Heart right ventricle (tissue), 16 donors: ENCODE measurements at places on chromosomes 11 and 22. TPM values are rescaled to one million over a fixed set of nuclear protein-coding genes. Genes with fewer than 3 reads are reported as not detected.

Gene ADM2
- 0.29 TPM for polyA plus RNA-seq

Gene SHISA8
- 3.5 TPM for polyA plus RNA-seq

DNA sequence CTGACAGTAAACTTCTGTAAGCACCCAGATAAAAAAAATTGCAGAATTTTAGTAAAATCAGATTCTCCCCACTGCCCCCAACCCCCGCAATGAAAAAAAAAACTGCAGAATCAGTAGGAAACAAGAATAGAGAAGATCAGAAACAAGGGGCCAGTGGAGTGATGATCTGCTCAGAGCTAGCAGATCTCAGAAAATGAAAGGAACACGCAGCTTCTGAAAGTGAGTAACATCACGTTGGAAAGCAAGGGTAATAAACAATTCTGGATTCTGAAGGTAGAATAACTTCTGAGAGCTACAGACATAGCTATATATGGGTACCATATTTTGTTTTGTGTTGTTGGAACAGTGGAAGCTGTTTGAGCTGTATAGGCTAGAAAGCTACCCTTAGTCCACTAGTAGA lies 23.2 kb downstream of the ACAT1 start:
- H3K27ac ChIP-seq: no peak overlapping the region
- H3K4me1 ChIP-seq: no peaks in the 10 kb centered on the region
- H3K36me3 ChIP-seq: no peaks in the 10 kb centered on the region
- no peak overlapping the region for H3K4me3 ChIP-seq
- no peaks in the 10 kb centered on the region for H3K27me3 ChIP-seq

Gene CSF2RB
- polyA plus RNA-seq: 1.5 TPM

- H3K27ac ChIP-seq: no peak overlapping the region
- peaks cover 12% of the 10 kb centered on the region for H3K4me1 ChIP-seq
- H3K36me3 ChIP-seq: no peaks in the 10 kb centered on the region
Measured at GRCh38 chr11:76232026-76232665, 25.8 kb upstream of the WNT11 start.

- no peak overlapping the region for H3K27ac ChIP-seq
- H3K36me3 ChIP-seq: no peaks in the 10 kb centered on the region
- DNase-seq: no peak
- H3K4me3 ChIP-seq: no peak overlapping the region
- no peaks in the 10 kb centered on the region for H3K27me3 ChIP-seq
- H3K4me1 ChIP-seq: no peaks in the 10 kb centered on the region
Measured at GRCh38 chr11:28621753-28622152, 513.6 kb downstream of the METTL15 start.

DNA sequence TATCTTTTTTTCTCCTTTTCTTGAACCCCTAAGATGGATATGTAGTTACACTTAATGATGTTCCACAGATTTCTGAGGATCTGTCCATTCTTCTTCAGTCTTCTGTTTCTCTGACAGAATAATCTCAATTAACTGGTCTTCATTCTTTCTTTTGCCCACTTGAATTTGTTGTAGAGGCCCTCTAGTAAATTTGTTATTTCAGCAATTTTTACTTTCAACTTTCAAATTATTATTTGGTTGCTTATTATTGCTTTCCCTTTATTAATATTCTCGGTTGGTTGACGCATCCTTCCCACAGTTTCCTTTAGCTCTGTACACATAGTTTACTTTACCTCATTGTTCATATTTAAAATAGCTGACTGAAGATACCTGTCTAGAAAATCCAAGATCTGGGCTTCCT lies 1013.7 kb upstream of the CNTN5 start:
- no peak for DNase-seq
- no peak overlapping the region for H3K4me3 ChIP-seq
- H3K4me1 ChIP-seq: no peaks in the 10 kb centered on the region
- no peaks in the 10 kb centered on the region for H3K27me3 ChIP-seq
- H3K36me3 ChIP-seq: no peaks in the 10 kb centered on the region

GRCh38 chr22:43133401-43133800 lies 9.8 kb downstream of the MCAT start:
- peaks cover 26% of the 10 kb centered on the region for H3K4me1 ChIP-seq
- no peak for DNase-seq
- no peak overlapping the region for H3K27ac ChIP-seq
- H3K27me3 ChIP-seq: no peaks in the 10 kb centered on the region

Gene PICK1
- 27.3 TPM for polyA plus RNA-seq

Gene VPREB1
- polyA plus RNA-seq: not detected

DNA sequence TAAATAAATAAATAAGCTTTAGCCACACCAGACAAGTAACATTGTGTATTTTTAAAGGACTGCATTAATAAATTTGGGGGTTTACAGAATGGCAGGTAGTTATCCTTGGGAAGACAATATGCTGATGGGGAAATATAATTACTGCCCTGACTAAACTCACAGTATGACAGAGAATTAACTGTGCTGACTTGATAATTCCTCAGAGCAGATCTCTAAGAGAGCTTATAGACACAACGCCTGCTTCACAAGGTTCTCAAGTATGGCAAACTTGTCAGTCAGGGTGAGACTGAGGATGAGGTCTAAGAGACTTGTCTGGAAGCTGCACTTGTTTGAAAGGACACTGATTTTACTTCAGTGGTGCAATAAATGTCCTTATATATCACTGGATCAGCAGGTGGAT lies 3.3 kb downstream of the OR51B4 start:
- no peak for DNase-seq
- no peak overlapping the region for H3K4me3 ChIP-seq
- H3K36me3 ChIP-seq: no peaks in the 10 kb centered on the region
- H3K4me1 ChIP-seq: no peaks in the 10 kb centered on the region
- no peak overlapping the region for H3K27ac ChIP-seq

GRCh38 chr11:86205421-86206336 lies 38.9 kb upstream of the EED start:
- peaks cover 6% of the 10 kb centered on the region for H3K4me1 ChIP-seq
- DNase-seq: no peak
- H3K27ac ChIP-seq: peak overlapping the region; percentile 77
- no peaks in the 10 kb centered on the region for H3K27me3 ChIP-seq
- no peaks in the 10 kb centered on the region for H3K36me3 ChIP-seq
- no peak overlapping the region for H3K4me3 ChIP-seq

Gene UPK3A
- 0.48 TPM for polyA plus RNA-seq

DNA sequence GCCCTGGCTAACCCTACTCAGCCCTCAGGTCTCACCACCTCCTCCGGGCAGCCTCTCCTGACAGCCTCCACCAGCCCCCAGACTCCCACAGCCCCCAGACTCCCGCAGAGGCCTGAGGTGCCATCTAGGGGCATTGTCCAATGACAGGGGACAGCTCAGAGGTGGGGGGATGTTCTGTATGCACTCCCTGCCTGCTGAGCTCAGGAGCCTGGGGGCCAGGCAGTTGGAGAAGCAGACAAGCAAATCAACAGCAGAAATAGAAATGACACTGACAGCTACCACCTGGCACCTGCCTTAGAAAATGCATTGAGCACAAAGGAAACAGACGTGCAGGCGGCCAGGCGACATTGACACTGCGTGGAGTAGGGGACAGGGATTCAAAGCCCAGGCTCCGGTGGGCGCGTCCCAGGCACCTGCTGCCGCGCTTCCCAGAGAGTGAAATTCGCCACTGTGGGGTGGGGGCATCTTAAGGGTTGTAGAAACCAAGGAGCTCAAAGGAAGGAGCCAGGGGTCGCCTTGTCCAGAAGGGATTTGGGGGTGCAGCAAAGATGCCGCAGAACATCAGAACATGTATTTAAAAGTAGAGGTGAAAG lies 22.5 kb upstream of the WNT7B start:
- H3K27me3 ChIP-seq: no peaks in the 10 kb centered on the region
- H3K27ac ChIP-seq: no peak overlapping the region
- peaks cover 49% of the 10 kb centered on the region for H3K4me1 ChIP-seq
- no peaks in the 10 kb centered on the region for H3K36me3 ChIP-seq
- no peak for DNase-seq
- H3K4me3 ChIP-seq: no peak overlapping the region

DNA sequence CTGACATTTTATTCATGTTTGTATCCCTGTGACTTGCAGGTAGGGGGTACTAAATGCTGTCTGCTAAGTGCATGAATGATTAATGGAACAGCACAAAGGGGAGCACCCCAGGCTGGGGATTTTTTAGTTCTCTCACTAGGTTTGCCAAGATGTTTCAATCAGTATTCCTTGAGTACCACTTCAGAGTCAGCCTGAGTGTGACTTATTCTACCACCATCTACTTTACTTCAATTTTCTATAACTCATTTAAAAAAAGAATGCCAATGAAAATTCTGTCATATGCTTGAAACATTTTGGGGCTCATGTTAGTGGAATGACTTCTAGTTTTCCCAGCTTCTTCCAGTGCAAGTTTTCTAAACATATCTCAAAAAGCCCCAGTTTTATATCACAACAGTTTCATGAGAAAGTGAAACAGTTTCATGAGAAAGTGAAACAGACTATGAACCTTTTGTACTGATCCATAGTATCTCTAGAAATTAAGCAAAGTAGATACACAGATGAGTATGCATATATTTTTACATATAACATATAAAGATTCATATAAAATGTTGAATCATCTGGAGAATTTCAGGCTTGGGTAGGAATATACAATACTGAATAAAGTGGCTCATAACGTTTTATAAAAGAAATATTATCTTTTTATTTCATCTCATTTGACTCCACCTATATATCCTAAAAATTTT lies 252.4 kb downstream of the GRM5 start:
- H3K27me3 ChIP-seq: no peaks in the 10 kb centered on the region
- H3K4me3 ChIP-seq: no peak overlapping the region
- no peaks in the 10 kb centered on the region for H3K4me1 ChIP-seq
- H3K27ac ChIP-seq: no peak overlapping the region

GRCh38 chr22:33851240-33851639 lies 69.0 kb downstream of the LARGE1 start:
- no peak for DNase-seq
- peak overlapping the region; percentile 27 for H3K27ac ChIP-seq
- H3K4me1 ChIP-seq: peaks cover 56% of the 10 kb centered on the region
- no peaks in the 10 kb centered on the region for H3K36me3 ChIP-seq

GRCh38 chr22:46823248-46823647 lies 60.8 kb downstream of the TBC1D22A start:
- no peak overlapping the region for H3K27ac ChIP-seq
- DNase-seq: no peak
- no peak overlapping the region for H3K4me3 ChIP-seq
- H3K36me3 ChIP-seq: peaks cover 9% of the 10 kb centered on the region

DNA sequence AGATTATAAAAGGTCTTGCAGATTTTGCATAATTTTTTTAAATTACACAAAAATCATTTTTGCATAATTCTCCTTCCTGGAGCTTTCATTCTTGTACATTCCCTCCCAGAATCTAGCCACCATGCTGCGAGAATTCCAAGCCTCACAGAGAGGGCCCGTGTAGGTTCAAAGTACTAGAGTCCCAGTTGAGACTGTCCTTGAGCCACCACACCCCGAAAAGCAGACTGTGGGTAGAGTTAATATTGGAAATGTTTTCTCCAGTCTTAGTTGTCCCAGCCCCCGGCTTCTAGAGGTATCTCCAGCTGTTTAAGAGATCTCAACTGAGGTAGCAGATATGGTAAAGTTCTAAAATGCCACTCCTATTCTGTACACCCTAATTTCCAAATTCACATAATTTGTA lies 407.3 kb upstream of the ANO3 start:
- no peaks in the 10 kb centered on the region for H3K36me3 ChIP-seq
- H3K4me1 ChIP-seq: peaks cover 12% of the 10 kb centered on the region
- H3K27ac ChIP-seq: no peak overlapping the region
- no peak for DNase-seq
- no peak overlapping the region for H3K4me3 ChIP-seq

Gene C22orf31
- polyA plus RNA-seq: not detected

Gene KCNK7
- 1.4 TPM for polyA plus RNA-seq

GRCh38 chr22:45094825-45095224 lies 68.9 kb upstream of the NUP50 start:
- H3K4me3 ChIP-seq: no peak overlapping the region
- no peaks in the 10 kb centered on the region for H3K27me3 ChIP-seq
- H3K36me3 ChIP-seq: no peaks in the 10 kb centered on the region
- H3K27ac ChIP-seq: no peak overlapping the region

Gene MMP10
- polyA plus RNA-seq: not detected

- peaks cover 6% of the 10 kb centered on the region for H3K4me1 ChIP-seq
- H3K4me3 ChIP-seq: no peak overlapping the region
- peaks cover 51% of the 10 kb centered on the region for H3K36me3 ChIP-seq
- H3K27ac ChIP-seq: no peak overlapping the region
Measured at GRCh38 chr11:124120891-124121290, 5.6 kb downstream of the VWA5A start.

DNA sequence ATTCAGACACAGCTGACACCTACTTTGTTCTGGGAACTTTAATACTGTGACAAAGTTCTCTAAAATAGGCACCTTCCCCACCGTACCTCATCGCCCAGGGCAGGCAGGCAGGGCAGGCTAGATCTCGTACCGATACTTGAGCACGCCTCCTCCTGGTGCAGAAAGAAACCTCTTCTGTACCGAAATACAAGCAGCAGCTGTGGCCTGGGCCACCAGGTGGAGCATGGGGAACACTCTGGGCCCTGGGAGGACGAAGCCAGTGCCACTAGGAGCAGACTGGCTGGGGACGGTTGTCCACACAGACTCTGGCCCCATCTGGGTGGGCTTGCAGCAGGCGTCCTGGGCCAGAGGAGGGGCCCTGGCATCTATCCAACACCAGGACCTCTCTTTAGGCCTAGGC lies 12.8 kb downstream of the PMM1 start:
- no peak overlapping the region for H3K27ac ChIP-seq
- H3K36me3 ChIP-seq: peaks cover 28% of the 10 kb centered on the region
- peaks cover 11% of the 10 kb centered on the region for H3K4me1 ChIP-seq
- H3K4me3 ChIP-seq: no peak overlapping the region
- no peak for DNase-seq
- no peaks in the 10 kb centered on the region for H3K27me3 ChIP-seq

DNA sequence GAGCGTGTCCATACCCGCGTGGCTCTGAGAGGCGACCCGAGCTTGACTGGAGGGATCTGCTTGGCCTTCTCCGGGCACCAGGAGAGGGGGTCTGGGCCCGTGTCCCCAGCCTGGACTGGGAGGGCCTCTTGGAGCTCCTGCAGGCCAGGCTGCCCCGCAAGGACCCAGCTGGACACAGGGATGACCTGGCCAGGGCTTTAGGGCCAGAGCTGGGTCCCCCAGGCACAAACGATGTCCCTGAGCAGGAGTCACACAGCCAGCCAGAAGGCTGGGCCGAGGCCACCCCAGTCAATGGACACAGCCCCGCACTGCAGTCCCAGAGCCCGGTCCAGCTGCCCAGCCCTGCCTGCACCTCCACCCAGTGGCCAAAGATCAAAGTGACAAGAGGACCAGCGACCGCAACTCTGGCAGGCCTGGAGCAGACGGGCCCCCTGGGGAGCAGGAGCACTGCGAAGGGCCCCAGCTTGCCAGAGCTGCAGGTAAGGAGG lies 38.2 kb downstream of the TRIOBP start:
- no peaks in the 10 kb centered on the region for H3K27me3 ChIP-seq
- no peak overlapping the region for H3K4me3 ChIP-seq
- H3K27ac ChIP-seq: no peak overlapping the region

Gene RAB39A
- polyA plus RNA-seq: 0.01 TPM

DNA sequence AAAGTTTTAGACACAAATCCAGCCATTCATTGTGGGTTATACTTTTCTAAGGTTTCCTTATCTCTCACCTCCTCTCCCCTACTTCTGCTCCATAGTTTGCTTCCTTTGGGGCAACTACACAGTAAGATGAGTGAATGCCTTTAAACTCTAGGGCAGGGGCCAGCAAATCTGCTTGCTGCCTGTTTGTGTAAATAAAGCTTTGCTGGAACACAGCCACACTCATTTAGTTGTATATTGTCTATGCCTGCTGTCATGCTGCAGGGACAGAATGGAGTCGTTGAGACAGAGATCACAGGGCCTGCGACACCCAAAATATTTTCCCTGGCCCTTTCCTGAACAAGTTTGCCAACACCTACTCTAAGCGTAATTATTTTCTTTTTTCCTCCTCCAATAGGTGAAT lies 58.7 kb downstream of the TECTA start:
- DNase-seq: no peak
- no peaks in the 10 kb centered on the region for H3K27me3 ChIP-seq
- no peaks in the 10 kb centered on the region for H3K4me1 ChIP-seq
- no peak overlapping the region for H3K4me3 ChIP-seq
- H3K27ac ChIP-seq: no peak overlapping the region

Gene PPARA
- 20.3 TPM for polyA plus RNA-seq

Gene MAJIN
- not detected for polyA plus RNA-seq
